ENCODE measurements at places on chromosomes 4 and X.

- DNase-seq, result peak; percentile 56
These were observed 91.4 kb downstream of the STK32B start for GRCh38 chr4:5142726-5143125.

GRCh38 chr4:80173841-80174240, 23.5 kb upstream of the PRDM8 start:
- DNase-seq, result no peak

DNA sequence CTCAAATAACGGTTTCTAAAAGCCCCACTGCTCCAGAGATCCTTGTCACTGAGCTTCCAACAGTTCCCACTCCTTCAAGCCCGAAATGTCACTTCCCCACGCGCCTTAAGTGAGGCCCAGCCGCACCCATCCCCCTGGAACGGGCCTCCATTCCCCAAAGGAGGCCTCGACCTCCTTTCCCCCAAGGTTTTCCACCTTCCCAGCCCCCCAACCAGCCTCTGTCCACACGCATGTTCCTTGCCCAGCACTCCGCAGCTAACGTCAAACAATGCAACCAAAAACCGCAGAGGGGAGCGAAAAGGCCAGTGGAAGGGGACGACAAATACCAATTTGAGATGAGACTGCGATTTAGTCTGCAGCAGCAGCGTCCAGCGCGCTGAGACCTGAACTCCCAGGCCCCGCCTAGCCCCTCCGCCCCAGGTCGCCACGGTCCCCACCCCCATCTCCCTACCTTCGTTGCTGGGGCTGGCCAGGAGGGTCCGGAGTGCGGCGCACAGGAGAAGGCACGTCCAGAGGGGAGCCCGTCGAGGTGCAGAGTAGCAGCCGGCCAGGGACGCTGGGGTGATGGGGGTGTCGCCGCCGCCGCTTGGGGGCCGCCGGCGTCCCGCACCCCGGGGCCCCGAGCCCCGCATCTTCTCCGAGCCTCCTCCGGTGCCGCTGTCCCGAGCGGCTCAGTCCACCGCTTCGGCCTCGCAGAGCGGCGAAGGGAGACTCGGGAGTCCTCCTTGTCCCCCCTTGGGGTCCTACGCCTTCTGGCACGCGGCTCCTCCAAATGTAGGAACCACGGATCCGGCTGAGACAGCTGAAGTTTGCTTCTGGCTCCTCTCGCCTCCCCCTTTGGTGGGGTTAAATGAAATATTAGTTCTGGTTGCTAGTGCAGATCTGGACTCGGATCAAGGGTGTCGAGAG, 924 bp downstream of the EPHA5 start:
- no peak for DNase-seq

GRCh38 chr4:156815717-156816359, 155.8 kb downstream of the PDGFC start:
- no peak for DNase-seq

- no peak for DNase-seq
These were observed 6.2 kb downstream of the SH3TC1 start for GRCh38 chr4:8205241-8205707.

DNA sequence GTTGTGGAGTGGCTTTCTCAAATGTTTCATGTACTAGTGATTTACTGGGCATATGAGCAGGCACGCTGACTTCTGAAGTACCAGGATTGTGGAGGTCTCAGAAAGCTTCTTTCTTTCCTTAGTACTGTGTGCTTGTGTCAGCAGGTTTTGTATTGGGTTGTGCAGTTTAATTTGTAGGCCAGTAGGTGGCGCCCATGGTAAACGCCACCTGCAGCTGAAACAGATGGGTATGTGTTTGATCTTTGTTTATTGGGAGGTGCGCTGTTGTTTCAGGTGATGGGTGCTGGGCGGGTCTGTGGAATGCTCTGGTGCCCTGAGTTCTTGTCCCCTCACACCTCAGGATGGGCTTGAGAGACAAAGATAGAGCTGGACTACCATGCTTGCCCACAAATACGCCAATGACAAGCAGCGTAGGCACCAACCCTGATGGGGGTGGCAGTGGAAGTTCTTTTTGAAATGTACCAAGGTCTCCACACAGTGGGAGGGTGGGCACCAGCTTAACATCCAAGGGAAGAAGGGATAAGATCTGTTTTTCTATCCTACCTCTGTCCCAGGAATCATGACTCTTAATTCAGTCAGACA, 141.5 kb downstream of the RPS6KA6 start:
- DNase-seq, result peak; percentile 46

GRCh38 chr4:123230061-123230460, 166.5 kb upstream of the SPRY1 start:
- DNase-seq, result no peak

DNA sequence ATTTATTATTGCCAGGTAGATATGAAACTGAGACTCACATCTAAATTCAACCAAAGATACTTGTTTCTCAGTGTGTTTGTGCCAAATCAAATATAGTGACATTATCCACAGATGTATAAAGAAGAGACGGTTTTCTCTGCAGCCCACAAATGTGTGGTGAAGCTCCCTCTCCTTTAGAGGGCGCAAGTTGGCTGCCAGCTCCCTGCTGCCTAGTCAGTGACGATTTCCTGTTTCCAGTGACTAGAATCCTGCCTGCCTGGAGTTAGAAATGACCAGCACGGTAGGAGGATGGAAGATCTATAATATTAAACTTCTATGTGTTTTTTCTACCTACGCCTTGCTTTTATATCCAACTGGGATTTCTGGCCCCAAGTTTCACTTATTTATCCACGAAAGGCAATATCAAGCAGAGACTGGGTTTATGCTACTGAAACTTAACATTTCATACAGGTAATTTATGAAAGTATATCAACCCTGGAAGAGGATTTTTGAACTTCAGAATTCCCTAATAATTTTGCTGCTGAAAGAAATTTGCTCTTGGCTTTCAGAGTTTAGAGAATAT, 1793.7 kb upstream of the TENM3 start:
- peak; percentile 7 for DNase-seq

DNA sequence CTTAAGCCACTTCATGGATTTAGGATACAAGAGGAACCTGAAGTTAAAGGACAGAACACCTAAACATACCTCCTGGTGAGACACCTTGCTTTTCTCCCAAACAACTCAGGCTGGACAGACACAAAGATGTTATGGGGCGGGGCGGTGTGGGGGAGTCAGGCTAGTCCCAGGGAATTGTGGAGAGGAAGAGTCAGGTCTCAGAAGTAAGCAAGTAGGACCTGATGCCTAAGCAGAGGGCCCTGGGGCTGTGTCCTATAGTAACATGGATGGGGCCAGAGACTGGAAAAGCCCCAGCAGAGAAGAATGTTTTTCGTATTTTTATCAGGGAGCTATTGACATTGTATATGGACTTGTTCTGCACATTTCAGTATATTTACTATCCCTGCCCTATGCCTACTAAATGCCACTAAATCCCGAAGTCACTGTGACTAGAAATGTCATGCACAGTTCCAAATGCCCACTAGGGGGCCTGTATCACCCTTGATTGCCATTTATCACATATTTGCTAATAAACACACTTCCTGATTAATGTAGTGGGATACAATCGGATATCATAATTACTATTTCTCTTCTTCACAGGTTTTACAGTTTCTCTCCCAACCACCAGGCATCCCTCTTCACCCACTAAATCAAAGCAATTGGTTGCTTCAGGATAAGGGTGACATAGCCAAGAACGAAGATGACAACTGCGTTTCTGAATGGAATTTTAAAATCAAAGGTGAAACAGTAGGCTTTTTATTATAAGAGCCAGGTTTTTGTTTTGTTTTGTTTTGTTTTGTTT, 23.8 kb upstream of the ARHGAP10 start:
- peak; percentile 53 for DNase-seq

DNA sequence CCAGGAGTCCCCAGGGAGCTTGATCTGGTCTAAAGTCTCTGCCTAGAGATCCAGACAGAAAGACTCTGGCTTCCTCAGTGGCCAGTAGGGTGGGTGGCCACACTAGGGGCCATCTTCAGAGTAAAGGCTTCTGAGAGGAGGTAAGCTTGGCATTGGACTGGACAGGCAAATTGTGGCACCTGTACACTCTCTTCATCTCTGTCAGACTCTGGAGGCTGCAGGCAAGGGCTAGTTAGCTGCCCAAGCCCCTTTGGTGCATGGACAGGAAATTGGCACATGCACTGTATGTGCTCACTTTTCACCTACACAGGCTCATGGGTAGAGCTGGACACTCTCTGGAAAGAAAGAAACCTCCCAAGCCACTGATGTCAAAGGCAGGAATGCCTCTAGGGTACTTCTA, 142.8 kb downstream of the PJA1 start:
- no peak for DNase-seq

DNA sequence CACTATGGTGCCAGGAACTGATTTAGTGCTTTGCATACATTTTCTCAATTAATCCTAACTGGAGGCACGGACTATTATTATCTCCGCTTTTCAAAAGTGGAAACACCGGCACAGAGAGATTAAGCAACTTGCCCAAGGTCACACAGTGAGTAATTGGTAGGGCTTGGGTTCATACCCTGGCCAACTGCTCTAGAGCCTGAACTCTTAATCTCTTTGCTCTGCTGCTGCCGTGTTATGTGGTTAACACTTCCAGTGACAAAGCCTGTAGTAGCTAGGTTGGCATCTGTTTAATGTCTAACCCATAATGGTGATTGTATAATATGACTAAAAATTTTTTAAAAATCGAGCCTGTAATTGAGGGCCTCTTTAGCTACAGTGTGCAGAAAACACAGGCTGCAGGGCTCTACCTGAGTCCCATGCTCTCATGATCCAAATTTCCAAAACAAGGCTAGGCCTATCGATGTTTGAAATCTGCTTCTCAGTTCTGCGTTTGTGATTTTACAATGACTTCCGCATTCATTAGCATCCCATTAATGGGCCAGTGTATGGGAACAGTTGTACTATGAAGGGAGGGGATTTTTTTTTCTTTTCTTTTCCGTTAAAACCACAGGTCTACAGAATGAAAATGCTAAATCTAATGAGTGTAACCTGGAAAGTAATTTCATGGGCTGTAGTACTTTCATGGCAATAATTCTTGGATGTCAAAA, 219.3 kb upstream of the JADE1 start:
- no peak for DNase-seq

GRCh38 chrX:50169717-50170116, 31.1 kb downstream of the AKAP4 start:
- no peak for DNase-seq

DNA sequence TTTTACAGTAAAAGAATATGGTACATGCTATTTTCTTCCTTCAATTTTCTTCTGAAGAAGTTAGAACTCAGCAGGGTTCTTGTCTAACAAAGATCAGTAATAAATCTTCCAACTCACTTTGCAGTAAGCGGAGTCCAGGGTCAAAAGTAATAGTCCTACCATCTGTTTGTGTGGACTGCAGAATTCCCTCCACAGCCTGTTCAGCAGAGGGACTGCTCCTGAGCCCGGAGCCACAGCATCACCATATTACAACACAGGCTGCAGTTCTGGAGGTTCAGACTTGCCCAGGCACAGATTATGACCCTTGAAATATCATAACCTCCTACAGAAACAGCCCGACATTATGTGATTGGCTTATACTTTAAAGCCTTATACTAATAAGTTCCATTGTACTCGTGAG, 10.3 kb downstream of the FHDC1 start:
- no peak for DNase-seq

GRCh38 chrX:40688929-40689328, 41.6 kb upstream of the CXorf38 start:
- DNase-seq, result no peak

DNA sequence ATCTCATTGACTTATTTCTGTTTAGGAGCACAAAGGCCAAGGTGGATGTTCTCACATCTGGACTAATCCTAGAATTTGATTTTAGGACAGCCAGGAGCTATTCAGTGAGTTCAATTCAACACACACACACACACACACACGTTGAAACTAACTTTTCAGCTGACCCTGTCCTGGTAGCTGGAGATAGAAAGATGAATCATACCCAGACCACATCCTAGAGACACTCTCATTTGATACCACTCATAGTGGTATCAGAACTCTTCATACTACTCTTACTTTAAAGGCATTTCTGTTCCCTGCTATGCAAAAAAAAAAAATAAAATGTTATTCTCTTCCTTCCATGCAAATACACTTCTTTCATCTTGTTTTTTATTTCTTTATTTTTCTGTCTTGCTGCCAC, 36.7 kb downstream of the KLF8 start:
- no peak for DNase-seq

- no peak for DNase-seq
These were observed 2.1 kb downstream of the NAF1 start for GRCh38 chr4:163164591-163164990.

DNA sequence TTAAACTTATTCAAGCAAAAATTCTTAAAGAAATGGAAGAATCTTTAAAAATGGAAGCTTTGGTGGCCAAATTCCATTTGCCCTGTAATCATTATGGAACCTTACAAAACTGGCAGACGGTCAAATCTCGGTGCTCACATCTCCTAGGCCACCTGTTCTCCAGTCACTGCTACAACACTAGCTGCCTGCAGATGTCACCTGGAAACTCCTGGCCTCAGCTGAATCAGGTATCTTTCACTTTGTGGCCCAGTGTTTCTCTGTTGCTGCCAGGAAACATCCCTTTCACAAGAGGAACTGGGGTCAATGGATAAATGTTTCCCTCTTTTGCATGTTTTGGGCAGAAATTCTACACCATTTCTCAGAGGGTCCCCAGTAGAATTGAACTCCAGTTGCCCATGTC, 4.2 kb upstream of the CXCL3 start:
- no peak for DNase-seq

DNA sequence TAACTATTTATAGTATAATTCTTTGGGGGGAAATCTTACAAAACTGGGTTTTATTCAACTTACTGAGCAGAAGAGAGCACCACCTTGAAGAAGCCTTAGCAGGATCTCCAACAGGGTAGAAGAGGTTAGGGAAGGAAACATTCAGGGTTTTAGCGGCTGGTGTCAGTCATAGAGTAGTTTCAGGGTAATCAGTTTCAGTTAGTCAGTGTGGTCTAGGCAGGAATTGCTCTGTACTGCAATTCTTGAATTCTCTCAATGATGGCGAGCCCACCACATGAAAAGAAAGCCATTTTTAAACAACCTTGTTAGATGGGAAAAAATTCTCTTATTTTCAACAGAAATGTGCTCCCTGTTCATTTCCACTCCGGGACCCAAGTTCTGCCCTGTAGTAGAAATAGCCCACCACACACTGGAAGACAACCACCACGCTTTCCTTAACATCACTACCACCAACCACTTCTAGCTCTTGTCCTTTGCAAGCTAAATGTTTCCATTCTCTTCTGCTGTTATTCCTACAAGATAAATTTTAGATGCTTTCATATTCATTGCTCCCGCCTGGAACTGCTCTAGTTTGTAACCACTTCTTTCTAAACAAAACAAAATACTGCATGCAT, 25.9 kb downstream of the COL25A1 start:
- DNase-seq, result no peak

GRCh38 chrX:55709735-55710134, 7.8 kb upstream of the RRAGB start:
- DNase-seq, result no peak

- no peak for DNase-seq
These were observed 2.8 kb upstream of the AWAT1 start for GRCh38 chrX:70231666-70232065.

- DNase-seq, result no peak
These were observed 819.2 kb downstream of the RAPGEF2 start for GRCh38 chr4:159922119-159922518.

- no peak for DNase-seq
These were observed 45.1 kb upstream of the FGF2 start for GRCh38 chr4:122781486-122781885.
